ENCODE measurements at places on chromosomes 13 and 19.

- DNase-seq = no peak
These were observed 1.8 kb downstream of the FGF14 start for GRCh38 chr13:102399791-102400674.

DNA sequence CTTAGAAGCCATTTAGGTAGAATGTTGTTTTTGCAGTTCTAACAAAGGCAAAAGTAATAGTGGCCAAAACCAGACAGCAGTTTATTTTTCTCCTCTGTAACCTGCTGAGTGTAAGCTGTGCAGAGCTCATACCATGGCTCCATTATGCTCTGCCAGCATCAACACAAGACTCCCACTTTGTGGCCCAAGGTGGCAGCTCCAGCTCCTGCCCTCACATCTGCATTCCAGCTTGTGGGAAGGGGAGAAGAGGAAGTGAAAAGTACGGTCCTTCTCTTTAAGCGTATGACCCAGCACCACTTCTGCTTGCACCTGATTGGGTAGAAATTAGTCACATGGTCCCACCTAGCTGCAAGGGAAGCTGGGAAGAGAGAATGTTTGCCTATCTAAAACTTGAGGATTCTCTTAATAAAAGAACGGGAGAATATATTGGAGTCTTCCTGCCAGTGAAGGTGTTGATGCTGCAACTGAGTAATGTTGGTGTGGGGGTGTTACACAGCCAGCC is 19.2 kb downstream of the ADGRE1 start:
- DNase-seq = no peak

DNA sequence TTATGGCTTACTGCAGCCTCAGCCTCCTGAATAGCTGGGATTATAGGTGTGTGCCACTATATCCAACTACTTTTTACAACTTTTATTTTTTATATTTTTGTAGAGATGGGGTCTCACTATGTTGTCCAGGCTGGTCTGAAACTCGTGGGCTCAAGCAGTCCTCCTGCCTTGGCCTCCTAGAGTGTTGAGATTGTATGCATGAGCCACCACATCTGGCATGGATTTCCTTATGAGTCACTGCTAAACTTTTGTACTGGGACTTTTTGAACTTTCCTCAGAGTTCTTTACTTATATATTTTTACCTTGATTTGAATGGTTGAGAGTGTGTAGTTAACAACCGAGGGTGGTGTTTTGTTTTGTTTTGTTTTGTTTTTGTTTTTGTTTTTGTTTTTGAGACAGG is 33.4 kb downstream of the DNAJC3 start:
- DNase-seq = no peak

DNA sequence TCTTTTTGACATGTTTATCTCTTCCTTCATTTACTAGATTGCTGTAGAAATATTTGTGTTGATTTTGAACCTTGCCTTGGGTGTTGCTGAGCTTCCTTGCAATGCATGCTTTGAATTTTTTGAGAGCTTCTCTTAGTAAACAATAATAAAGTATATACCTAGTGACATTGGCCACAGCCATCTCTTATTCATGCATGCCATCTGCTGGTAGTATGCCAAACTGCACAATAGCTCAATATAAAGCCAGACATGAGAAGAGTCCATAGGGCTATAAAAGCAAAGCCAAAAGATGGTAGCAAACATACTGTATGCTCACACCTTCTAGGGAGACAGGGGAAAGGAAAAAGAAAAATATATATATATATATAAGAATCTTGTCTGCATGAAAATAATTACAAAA is 18.9 kb upstream of the ZSCAN5A start:
- peak; percentile 47 for DNase-seq

DNA sequence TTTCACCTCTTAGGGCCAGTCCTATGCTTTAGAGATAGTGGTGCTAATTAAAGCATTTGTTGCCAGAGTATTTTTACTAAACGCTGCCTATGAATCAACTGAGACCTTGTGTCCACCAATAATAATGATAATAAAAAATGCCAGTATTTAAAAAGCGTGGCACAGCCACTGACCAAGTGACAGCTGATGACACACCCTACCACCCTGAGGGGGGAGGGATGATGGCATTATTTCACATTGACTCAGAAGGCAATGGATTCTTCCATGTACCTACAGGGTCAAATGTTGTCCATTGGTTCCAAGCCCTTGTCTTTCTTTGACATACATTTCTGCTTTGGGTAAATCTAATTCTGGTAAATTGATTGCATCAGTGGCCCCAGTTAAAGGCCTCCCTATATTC is 384.4 kb downstream of the DLEU7 start:
- DNase-seq = no peak

GRCh38 chr19:35307931-35308330 is 16.0 kb downstream of the MAG start:
- DNase-seq = no peak

DNA sequence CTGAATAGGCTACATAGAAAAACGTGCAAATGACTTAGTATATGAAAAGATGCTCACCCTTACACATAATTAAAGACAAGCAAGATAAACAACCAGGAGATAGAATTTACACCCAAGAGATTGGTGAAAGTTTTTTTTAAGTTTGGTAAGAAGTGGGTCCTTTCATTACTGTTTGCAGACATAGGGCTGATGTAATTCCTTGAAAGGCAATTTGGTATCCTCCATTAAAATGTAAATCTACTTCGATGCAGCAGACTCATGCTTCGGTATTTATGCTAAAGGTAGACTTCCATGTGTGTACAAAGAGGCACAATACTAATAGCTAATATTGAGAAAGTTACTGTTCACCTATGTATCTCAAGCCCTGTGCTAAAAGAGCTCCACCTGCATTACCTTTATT is 33.5 kb downstream of the CNMD start:
- DNase-seq = no peak

- DNase-seq = no peak
These were observed 107.5 kb downstream of the PCCA start for GRCh38 chr13:100196375-100196774.

- no peak for DNase-seq
These were observed 133.3 kb upstream of the WASF3 start for GRCh38 chr13:26424181-26424580.

DNA sequence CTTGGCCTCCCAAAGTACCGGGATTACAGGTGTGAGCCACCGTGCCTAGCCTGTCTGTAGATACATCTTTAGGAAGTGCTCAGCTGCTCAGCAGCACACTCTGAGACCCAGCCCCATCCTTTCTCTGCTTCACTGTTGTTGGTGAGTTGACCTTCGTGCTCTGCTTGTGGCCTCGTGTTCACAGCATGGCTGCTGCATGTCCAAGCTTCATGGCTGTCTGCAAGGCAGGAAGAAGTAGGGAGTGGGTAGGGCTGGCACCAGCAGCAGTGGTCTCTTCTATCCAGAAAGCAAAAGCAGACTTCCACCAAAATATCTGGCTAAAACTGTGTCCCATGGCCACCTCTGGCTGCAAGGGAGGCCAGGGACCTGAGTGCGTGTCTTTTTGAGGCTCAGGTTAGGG is 14.2 kb downstream of the B3GNT8 start:
- DNase-seq = no peak

DNA sequence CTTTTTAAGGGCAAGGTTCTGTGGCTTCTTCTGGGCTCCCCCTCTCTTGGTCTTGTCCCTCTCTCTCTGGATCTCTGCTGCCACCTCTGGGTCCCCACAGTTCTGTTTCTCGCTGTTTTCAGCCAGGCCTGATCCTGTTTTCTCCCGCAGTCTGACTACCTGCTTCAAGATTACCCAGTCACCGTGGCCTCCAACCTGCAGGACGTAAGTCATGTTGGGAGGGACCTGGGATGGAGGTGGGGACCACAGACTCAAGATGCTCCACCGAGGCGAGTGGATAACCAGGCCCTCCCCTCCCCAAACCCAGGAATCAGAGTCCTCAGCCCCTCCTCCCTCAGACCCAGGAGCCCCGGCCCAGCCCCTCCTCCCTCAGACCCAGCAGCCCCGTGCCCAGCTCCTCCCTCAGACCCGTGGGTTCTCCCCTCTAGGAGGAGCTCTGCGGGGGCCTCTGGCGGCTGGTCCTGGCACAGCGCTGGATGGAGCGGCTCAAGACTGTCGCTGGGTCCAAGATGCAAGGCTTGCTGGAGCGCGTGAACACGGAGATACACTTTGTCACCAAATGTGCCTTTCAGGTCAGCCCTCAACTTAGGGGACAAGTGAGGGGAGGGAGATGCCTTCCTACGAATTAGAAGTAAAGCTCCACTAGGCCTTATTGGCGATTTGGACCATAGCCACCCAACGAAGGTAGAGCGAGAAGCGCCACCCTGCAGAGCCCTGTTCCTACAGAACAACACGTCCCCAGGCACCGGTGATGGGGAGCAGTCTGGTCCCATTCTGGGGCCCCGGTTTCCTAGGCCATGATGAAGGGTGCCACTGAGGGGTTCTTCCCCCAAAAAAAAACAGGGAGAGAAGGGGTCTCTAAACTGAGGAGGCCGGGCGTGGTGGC is 2.2 kb downstream of the FLT3LG start:
- peak; percentile 75 for DNase-seq

DNA sequence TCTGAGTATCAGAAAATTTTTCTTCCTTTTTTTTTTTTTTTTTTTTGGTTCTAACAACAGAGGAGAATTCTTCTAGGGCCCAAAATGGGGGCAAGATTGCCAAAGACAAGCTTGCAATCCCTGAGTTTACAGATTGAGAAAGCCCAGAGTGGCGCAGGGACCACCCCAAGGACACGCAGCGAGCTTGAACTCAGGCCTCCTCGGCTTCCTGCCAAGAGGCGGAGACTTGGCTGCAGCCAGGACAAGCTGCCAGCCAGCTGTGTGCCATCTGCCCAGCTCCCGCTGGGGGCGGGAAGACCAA is 506 bp upstream of the MRPL34 start:
- no peak for DNase-seq

DNA sequence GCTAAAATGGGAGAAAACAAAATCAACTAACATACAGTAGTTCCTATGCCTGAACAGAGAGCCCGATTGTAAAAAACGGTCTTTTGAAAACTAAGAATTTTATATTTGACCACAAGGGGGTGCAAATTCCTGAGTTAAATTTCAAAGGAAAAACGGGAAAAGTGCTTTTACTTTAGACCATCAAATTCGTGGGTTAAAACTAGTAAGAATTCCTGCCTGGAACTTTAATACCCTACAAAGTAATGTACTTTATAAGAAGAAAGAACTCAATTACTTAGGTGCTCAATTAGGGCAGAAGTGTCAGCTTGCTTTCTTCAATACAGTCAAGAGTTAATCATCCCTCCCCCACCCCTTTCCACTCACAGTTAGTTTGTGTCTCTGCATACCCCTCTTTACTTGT is 69.8 kb downstream of the KCNRG start:
- no peak for DNase-seq

DNA sequence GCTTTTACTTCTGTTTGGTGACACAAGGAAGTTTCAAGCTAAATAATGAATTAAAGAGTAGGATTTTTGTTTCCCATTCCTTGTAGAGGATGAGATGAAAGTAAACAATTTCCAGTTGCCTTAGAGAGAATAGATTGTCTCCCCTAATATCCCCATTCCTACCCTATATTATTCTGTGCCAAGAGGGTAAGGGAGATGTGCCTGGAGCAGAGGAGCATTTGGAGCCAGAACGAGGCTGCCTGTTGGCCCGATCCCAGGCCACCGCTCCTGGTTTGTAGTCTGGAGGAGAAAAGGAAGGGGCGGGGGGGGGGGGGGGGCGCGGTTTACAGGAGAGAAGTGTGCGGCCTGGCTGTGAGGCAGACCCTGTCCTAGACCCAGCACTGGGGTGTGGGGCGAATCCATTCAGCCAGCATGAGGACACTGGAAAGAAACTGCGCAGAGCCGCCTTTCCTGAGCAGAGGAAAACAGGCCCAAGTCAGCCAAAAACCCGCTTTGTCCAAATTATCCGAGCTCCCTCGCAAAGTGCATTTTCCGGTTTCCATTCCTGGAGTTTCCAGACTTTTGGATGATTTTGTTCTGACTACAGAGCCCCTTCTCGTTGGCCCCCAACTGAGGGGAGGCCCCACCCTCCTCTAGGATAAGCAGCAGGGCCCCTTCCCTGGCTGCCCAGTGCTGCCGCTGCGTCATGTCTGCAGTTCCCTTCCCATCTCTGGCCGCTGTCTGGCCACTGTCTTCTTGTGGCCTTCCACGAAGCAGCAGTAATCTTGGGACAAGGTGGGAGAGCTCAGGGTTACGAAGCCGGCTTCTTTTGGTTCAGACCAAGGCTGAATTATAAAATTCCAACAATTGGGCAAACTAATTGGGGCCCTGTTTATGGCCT is 23.0 kb downstream of the NFIX start:
- no peak for DNase-seq

- peak; percentile 47 for DNase-seq
These were observed 441 bp upstream of the ZNF559 start for GRCh38 chr19:9323557-9323918.

- peak; percentile 23 for DNase-seq
These were observed 1.1 kb downstream of the NAA16 start for GRCh38 chr13:41312176-41312500.

DNA sequence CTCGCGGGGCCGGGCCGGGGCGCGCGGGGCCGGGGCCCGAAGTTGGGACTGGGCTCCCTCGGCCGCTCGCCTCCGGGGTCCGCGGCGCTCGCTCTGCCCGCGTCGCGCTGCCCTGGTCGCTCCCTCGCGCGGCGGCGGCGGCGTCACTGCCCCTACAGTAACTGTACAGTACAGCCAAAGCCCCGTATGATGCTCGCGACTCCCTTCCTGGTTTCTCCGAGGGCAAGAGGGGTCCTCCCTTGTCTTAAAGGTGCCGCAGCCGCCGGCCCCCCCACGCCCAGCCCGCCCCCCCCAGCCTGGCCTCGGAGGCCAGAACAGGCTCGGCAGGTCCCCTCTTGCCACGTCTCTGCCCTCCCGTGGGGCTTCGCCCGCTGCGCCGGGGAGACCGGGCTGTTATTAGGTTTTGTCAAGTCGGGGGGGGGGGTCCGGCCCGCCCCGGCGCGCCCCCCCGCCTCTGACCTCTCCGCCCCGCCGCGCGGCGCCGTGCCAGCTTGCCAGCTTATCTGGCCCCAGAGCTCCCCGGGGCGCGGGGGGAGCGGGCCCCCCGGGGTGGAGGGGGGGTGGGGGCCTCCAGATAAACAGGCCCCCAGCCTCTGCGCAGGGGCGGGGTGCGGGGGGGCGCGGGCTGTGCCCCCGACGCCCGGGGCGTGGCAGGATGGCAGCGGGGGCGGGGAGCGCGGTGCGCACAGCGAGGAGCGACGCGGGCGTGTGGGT is at the start of gene ZBTB7A:
TSS of gene ZBTB7A (minus strand) at position 218 of the 714 bp plus-strand sequence. CDS start 11,667 bp downstream, outside the sequence.
- DNase-seq = no peak

- no peak for DNase-seq
These were observed 287.9 kb downstream of the DCLK1 start for GRCh38 chr13:35843272-35843671.

- DNase-seq = no peak
These were observed 3.2 kb upstream of the PRR36 start for GRCh38 chr19:7877249-7877836.

GRCh38 chr19:41784743-41785142 is 11.6 kb upstream of the CEACAM3 start:
- no peak for DNase-seq

Data from HuH-7.5 (cell line).